ENCODE measurements at places on chromosomes 7 and 10. TPM values are rescaled to one million over a fixed set of nuclear protein-coding genes. Genes with fewer than 3 reads are reported as not detected.

Gene GDF10
- 2.1 TPM for polyA plus RNA-seq

DNA sequence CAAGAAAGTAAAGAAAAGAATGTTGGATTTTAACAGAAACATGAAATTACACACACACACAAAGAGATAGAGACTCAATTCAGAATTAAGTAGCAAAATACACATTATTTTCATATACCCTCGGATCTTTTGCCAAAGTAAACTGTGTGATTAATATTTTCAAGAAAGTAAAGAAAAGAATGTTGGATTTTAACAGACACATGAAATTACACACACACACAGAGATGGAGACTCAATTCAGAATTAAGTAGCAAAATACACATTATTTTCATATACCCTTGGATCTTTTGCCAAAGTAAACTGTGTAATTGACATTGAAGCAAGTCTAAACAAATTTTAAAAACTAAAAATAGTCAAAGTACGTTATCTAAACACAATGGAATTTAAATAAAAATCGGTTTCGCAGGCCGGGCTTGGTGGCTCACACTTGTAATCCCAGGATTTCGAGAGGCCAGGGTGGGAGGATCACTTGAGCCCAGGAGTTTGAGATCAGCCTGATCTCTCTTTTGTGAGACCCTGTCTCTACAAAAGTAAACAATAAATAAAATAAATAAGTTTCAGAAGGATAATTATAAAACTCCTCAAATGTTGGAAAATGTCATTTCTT, 337.3 kb upstream of the MAGI2 start:
- DNase-seq, result no peak

Gene BHLHA15
- 0.44 TPM for polyA plus RNA-seq

GRCh38 chr10:90916392-90917237, 4.3 kb downstream of the ANKRD1 start:
- DNase-seq, result no peak

Gene AGAP9
- 15.0 TPM for polyA plus RNA-seq

Gene HHEX
- 10.9 TPM for polyA plus RNA-seq

Gene GRM3
- 0.33 TPM for polyA plus RNA-seq

GRCh38 chr10:88583584-88583957, 453 bp upstream of the RNLS start:
- DNase-seq, result no peak

Gene PFKFB3
- 34.8 TPM for polyA plus RNA-seq

Gene MNX1
- not detected for polyA plus RNA-seq

GRCh38 chr7:87627634-87627994, 584 bp upstream of the RUNDC3B start:
- DNase-seq, result no peak

- no peak for DNase-seq
These were observed 177.7 kb upstream of the ADO start for GRCh38 chr10:62626817-62627216.

DNA sequence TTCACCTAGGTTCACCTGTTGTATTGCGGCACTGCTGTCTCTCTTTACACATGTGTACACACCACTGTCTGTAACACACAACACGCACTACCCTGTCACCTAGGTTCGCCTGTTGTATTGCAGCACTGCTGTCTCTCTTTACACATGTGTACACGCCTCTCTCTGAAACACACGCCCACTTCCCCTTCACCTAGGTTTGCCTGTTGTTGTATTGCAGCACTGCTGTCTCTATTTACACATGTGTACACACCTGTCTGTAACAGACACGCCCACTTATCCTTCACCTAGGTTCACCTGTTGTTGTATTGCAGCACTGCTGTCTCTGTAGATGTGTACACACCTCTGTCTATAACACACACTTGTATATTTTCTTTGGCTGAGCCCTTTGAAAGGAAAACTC, 51.5 kb downstream of the WDR37 start:
- no peak for DNase-seq

DNA sequence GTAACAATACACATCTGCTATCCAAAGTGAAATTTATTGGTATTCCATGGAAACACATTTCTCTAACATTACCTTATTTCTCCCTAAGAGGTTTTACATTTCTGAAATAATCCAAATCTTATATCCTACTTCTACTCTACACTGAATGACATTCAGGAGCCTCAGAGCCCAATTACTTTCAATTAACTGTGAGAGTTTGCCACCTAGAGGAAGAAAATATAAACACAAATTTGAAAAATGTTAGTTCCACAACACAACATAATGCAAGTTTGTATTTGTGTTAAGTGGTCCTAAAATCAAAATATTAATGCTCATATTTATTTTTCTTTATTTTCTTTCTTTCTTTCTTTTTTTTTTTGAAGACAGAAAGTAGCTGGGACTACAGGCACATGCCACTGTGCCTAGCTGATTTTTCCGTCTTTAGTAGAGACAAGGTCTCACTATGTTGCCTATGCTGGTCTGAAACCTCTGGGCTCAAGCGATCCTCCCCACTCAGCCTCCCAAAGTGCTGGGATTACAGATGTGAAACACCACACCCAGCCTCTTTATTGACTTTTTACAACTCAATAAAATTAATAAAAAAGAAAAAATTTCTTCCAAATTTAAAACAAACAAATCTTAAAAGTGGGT, 46.0 kb downstream of the ATAD1 start:
- peak; percentile 5 for DNase-seq

All from right renal pelvis (tissue), 4 donors.